ENCODE measurements at places on chromosomes 11 and 22.

DNA sequence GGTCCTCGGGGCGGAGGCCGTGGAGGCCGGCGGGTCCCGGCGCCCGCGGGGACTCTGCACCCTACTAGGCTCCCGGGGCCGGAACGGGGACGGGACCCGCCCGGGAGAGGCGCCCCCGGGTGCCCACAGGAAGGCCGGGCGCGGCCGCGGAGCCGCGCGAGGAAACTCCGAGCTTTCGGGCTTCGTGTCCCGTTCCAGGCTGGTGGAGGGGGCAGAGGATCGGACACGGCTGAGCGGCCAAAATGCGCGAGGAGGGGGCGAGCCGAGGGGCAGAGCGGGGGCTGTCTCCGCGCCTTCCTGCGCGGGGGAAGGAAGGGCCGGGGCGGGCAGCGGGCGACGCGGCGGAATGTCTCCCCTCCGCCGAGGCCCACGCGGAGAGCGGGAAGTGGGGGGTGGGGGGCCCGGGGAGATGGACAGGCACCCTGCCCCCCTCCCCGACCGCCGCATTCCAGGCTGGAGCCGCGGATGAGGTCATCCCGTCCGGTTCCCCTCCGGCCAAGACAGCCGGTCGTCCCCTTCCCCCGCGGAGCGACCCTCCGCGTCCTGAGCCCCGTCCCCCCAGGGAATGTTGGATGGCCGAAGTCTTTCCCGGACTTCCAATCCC, 430 bp downstream of the CDC42EP1 start:
- no peak for DNase-seq

GRCh38 chr22:36177160-36177559, 16.6 kb upstream of the APOL3 start:
- DNase-seq = no peak

- DNase-seq = no peak
Measured at GRCh38 chr11:116701297-116701801, 71.4 kb downstream of the BUD13 start.

DNA sequence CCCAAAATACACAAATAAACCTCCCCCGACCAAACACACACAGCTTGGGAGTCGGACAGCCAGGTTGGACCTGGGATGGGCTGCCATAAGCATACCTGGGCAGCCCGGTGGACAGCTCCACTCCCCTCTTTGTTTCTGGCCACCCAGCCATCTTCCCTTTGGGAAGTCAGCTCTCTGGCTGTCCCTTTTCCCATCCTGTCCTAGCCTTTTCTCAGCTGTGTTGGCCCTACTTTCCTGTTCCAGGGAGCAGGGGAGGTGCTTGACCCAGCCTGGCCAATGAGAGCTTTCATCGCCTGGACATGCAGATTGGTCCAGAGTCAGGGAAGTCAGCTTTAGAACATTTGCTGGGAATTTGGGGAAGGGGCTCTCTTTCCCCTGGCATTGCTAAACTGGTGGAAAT, 68.7 kb upstream of the NECTIN1 start:
- DNase-seq = no peak

DNA sequence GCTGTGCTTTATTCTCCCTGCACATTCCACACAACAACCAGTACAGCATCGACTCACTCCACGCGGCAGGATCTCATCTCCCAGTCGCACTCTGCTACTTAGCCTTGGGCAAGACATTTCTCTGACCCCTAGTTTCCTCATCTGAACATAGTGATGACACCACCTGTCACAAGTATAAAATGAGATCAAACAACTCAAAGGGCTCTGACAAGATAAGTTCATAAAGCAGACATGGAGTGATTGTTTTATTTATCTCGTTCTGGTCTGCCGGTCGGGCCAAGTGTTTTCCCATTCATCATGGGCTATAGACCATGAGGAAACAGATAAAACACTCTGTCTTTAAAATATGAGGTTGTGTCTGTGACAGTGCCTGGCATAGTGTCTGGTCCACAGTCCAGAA, 35.0 kb downstream of the DSCAML1 start:
- no peak for DNase-seq

- DNase-seq = no peak
Measured at GRCh38 chr11:117544130-117544800, 216.6 kb downstream of the CEP164 start.

GRCh38 chr22:48357961-48358360, 1469.7 kb downstream of the BRD1 start:
- DNase-seq = no peak

DNA sequence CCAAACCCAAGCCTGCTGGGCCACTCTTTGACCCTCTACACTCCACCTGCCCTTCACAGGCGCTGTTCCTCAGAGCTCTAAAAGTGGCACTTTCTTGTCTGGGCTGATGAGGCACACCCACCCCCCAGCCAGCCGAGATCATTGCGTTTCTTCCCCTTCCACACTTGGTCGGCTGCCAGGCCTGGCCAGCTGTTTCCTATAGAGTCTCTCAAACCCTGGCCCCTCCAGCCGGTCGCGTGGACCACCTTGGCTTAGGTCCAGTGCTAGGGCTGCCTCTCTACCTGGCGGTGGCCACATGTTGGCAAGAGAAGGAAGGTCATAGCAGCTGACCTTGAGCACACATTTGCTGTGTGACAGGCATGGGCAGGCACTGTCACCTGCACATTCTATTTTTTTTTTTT, 60.6 kb downstream of the PPP6R2 start:
- no peak for DNase-seq

DNA sequence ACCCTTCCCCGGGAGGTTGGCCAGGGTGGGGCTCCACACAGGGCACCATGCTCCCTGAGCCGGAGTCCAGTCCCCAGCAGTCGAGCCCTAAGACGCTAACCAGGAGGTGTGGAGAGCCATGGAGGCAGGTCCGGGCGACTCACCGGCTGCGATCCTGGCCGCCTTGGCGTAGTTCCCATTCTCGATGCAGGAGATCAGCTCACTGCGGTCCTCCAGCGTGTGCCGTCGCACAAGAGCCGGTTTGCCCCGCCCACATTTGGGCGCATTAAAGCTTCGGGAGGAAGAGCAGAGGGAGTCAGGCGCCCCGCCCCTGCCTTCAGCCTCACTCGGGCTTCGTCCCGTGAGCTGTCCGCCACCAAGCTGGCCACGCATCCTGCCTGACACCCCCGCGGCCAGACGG, 50.8 kb downstream of the BRD1 start:
- DNase-seq = no peak

DNA sequence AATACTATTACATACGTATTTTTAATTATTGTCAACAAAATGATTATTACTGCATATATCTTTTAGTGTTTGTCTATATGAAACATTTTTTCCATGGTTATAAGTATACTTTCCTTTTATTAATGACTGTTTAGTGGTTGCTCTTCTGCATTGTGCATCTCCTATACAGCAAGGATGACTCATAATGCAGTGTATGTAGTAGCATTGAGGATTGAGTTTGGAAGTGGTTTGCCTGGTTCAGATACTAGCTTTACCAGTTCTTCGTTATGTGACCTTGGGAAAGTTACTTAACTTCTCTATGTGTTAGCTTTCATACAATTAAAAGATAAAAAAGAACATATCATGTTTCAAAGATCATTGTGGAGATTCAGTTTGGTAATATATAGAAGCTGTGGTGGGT, 44.1 kb downstream of the CHORDC1 start:
- no peak for DNase-seq

DNA sequence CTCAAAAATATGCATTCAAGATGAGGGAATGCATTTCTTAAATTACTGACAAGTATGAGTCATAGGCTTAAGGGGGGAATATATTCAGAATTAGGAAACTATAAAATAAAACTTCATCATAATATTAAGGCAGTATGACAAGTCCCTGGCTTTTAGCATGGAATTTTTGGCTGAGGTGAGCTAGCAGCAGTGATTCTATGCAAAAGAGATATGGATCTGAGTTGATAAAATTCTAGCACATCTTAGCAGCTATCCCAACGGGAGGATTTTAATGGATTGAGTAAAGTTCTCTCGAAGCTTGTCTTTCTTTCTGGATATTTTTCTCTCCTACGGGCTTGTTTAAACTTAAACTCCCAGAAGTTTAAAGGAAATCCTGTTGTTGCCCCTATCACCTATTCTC, 1.2 kb downstream of the OR51Q1 start:
- DNase-seq = no peak

DNA sequence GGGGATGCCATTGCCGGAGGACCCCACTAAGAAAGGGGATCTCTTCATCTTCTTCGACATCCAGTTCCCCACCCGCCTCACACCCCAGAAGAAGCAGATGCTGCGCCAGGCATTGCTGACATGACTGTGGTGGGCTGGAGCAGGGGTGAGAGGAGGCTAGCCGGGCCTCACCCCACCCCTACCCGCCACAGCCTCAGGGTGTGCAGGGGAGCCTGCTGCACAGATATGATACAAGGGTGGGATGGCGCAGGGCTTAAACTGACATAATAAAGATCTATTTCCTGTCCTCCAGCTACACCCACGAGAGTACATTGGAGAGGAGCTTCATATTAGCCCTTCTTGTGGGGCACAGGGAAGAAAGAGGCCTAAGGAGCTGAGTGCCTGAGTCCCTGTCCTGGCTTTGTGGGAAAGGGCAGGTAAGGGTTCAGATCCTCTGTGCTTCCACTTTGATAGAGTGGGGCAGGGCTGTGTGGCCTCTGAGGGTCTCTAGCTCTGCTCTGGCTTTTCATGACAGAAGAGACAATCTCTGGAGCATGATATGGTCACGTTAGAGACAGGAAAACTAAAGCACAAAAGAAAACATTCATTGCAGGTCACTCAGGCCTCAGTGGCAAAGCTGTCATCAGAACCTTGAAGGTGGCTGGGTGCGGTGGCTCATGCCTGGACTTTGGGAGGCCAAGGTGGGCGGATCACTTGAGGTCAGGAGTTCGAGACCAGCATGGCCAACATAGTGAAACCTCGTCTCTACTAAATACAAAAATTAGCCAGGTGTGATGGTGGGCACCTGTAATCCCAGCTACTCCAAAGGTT, 12.4 kb downstream of the UCP2 start:
- no peak for DNase-seq

DNA sequence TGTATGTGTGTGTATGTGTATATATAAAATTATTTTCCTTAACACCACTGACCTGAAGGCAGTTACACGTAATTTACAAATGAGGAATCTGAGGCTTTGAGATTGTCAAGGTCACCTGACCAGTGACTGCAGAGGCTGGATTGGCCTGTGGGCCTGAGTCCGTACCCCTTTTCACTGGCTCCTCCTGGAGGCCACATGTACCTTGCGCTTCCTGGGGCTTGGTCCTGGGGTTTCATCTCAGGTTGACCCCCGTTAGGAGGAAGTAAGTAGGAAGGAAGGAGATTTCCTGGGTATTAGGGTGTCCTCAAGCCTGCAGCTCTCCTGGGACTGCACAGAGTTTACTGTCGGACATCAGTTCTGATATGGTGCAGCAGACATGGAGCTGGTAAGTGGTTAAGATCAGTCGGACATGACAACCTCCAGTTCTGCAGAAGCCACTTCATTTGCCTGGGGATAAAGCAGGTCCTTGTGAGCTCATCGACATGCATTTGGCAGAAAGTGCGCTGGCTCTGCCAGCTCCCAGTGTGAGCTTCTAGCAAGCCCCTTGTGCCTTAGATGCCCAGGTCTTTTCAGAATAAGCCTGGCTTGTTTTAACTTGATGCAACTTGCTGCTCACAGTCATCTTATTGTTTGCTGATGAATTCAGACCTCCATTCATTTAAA, 36.6 kb downstream of the ST3GAL4 start:
- DNase-seq = no peak

GRCh38 chr11:67504950-67505581, at the start of gene PITPNM1:
PITPNM1 (minus strand) TSS chr11:67505363; CDS start chr11:67504180, 1,183 bp downstream.
- peak; percentile 50 for DNase-seq

DNA sequence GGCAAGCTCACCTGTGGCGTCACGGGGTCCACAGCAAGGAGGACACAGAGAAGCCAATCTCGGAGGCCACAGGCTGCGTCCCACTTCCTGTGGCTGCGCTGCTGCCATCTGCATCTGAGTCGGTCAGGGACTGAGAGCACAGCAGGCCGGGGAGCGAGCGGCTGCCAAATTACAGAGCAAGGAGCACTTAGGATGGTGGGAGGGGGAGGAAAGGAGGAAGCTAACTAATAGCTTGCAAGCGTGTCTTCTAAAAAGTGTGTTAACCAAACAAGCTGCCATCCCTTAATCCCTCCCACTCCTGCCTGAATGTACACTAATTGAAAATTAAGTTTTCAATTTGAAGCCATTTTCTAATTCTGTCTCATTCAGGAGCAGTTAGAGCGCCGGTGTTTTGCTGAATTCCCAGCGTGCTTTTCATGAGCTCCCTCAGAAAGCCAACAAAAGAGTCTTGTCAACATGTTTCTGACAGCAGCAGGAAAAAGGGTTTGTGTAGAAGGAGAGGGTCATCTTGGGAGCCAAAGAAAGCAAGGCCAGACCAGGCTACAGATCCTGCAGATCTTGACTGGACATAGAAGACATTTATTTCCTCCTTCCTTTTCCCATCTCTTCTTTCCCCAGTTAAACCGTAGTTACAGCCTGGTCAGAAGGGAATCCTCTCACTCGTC, 42.4 kb upstream of the API5 start:
- DNase-seq = no peak

- DNase-seq = no peak
Measured at GRCh38 chr22:47629273-47629711, 866.8 kb downstream of the TBC1D22A start.

GRCh38 chr22:48864748-48865147, 962.9 kb downstream of the BRD1 start:
- no peak for DNase-seq

- DNase-seq = no peak
Measured at GRCh38 chr11:130429983-130430382, 1.6 kb upstream of the ADAMTS8 start.

- no peak for DNase-seq
Measured at GRCh38 chr22:39292561-39293074, 26.8 kb downstream of the RPL3 start.

DNA sequence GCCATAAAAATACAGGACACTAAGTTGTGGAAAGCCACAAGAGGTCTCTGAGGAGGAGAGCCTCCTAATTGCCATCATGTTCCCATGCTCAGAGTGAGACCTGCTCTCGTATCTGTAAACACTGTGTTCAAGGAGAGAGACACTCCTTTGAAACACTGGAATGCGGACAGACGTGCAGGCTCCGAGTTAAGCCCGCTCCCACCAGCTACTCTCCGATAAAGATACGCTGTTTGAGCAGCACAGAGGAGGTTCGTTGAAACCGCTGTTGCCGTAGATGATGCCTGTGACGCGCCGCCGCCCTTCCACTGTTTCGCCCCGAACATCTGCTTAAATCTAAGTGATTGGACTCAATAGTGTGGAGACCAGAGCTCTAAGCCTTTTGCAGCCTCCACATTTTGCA, 25.1 kb downstream of the NUP50 start:
- no peak for DNase-seq

DNA sequence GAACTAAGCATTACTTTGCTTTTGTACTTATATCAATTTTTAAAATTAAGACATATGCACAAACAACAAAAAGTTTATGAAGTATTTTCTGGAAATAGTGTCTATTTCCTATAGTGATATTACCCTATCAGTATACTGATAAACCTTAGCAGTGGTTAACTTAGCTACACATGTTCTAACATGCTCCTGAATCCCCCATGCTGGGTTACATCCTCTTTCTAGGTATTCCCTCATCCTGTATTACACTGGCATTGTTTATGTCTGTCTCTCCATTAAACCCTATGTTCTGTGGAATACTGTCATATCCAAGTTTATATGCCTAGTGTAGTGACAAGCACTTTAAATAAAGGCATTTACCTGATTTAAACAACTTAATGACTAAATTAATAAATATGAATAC, 1.8 kb upstream of the FAR1 start:
- DNase-seq = no peak

GRCh38 chr11:76234416-76235232, 28.3 kb upstream of the WNT11 start:
- DNase-seq = no peak
